Femur (tissue), 1 donor: ENCODE measurements at places on chromosomes 7 and 10.

- peak; percentile 15 for DNase-seq
These were observed 64.2 kb downstream of the CFAP46 start for GRCh38 chr10:132878091-132878729.

DNA sequence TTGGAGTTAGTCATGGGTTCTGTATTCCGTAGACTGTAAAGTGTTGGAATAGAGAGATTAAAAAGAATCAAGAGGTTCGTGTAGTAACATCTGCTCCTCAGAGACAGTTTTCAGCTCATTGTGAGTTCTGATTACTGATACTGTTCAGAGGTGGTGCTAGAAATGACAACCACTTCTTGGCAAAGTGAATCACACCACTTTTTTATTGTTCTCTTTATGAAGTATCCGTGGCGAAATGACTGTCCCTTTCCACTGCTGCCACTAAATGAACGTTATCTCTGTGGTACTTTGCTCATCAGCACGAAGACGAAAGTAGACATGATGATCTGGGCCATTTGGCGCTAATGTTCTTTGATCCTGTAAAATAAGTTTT lies 860 bp downstream of the RPP30 start:
- DNase-seq, result no peak

DNA sequence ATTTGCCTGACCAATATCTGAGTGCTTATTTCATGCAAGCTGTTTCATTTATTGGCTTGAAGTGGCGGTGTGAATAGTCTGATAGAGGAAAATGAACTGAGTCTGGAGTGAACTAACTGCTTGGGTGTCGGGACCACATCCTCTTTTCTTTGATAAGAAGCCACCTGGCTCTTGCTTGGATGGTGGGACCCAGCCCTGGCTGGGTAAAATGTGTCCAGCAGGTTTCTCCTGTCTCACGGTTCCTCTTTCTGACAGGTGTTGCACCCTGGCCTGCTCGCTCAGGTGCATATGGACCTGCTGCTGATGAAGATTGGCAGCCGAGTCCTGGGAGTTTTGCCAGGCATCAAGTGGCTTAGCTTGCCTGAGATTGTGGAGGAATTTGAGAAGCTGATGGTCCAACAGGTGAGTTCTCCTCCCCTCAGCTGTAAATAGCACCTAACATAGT lies 1.6 kb downstream of the ADCK2 start:
- DNase-seq, result no peak

GRCh38 chr7:52447581-52448180 lies 587.8 kb upstream of the POM121L12 start:
- no peak for DNase-seq

DNA sequence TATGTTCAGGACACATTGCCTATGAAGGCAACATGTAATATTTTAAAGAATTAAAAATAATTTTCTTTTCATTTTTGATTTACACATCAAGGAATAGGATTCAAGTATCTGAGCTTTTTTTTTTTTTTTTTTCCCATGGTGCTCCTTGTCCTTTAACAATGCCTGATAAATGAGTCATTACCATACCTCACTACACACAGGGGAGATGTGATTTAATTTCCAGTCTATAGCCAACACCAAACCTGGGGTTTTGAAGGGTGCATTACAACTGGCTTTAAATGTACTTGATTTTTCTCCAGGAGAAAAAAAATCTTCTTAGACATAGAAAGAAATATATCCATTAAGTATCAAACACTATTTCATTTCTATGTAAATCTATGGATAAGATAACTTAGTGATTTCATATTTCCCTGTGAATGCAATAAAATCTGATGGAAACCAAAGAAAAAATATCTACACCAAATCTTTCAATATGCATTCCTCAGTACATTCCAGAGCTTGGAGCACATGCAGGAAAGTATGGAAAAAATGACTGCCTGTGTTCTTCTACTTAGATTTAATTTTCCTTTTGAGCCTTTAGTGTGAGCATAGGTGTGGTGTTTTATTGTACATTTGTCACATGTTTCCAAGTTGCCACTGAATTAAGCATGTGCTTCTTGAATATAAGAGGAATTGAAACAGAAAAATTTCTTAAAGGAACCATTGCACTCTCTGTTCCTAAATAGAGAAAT lies 204.8 kb upstream of the MEOX2 start:
- no peak for DNase-seq

- no peak for DNase-seq
These were observed 197.5 kb downstream of the PTN start for GRCh38 chr7:137146012-137146455.

DNA sequence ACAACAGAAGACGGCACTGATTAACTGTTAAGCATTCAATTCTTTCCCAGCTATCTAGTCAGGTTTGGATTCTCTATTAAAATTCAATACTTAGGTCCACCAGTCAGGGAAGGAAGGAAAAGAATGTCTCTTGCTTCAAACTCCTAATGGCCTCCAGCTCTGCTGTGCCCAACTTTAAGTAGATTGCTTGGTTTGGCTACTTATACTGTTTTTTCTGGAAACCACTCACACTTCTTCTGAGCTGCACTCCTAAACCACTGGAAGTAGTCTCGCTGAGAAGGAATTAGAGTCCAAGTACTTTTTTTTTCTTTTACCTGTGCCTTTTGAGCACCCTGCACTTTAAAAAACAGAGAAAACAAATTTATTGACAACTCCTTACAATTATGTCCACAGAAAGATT lies 26.7 kb upstream of the COL1A2 start:
- DNase-seq, result peak; percentile 44

- no peak for DNase-seq
These were observed 159.3 kb downstream of the PTPRN2 start for GRCh38 chr7:158428131-158428836.

GRCh38 chr7:25427721-25428120 lies 199.4 kb upstream of the NPVF start:
- DNase-seq, result no peak

GRCh38 chr7:157936976-157937375 lies 600.2 kb downstream of the DNAJB6 start:
- no peak for DNase-seq

- DNase-seq, result no peak
These were observed 19.3 kb upstream of the TSPAN13 start for GRCh38 chr7:16734148-16734726.

DNA sequence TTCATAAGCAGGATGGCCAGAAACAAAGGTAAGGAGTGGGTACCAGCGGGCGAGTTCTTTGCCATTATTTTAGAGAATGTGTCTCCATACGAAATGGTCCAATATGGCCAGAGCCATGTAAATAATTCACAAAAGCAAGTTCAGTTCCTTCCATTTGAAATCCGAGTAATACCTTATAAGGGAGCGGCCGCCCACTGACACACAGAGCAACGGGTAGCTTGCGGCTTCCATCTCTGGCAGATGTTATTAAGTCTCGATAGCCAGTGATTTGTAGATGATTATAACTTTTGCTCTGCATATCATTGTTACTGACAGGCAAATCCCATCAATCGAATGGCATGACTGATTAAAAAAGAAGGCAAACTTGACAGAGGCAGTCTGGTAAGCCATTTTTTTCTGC lies 63.2 kb downstream of the GFRA1 start:
- DNase-seq, result no peak

GRCh38 chr10:11354823-11355222 lies 256.6 kb downstream of the USP6NL start:
- no peak for DNase-seq

- DNase-seq, result no peak
These were observed 395.9 kb downstream of the TFEC start for GRCh38 chr7:115634633-115635032.

- DNase-seq, result peak; percentile 17
These were observed 87.3 kb downstream of the PALS2 start for GRCh38 chr7:24660546-24660945.

- no peak for DNase-seq
These were observed 9.6 kb upstream of the PDCD4 start for GRCh38 chr10:110861930-110862649.

DNA sequence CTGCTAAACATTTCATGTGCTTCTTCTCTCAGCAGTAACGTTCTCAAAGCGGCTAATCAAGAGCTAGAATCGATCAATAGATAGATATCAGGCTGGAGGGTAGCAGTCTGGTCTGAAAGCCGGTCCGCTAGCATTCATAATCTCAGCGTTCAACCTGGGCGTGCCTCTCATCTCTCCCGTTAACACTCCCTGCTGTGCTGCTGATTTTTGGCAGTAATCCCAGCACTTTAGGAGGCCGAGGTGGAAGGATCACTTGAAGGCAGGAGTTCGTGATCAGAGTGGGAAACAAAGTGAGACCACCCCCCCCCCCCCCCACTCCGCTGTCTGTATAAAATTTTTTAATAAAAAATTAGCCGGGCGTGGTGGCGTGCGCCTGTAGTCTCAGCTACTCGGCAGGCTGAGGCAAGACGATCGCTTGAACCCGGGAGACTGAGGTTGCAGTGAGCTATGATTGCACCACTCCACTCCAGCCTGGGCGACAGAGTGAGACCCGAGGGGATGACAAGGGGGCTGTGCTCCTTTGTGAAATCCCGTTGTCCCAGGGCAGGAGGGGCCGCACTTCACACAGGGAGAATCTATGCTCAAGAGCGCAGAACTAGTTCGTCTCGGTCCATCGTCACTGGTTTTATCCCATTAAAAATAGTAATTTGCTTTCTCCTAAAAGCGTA lies 624 bp upstream of the CEP55 start:
- peak; percentile 52 for DNase-seq

DNA sequence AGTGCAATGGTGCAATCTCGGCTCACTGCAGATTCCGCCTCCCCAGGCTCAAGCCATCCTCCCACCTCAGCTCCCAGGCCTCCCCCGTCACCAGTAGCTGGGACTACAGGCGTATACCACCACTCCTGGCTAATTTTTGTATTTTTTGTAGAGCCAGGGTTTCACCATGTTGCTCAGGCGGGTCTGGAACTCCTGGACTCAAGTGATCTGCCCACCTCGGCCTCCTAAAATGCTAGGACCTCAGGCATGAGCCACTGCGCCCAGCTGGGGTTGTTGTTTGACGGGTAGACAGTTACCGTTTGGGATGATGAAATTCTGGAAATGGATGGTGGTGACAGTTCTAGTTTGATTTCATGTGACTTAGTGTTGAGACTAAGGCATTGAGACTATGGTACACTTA lies 15.3 kb downstream of the CALML3 start:
- peak; percentile 7 for DNase-seq
